ENCODE measurements at places on chromosomes 12 and 14.

DNA sequence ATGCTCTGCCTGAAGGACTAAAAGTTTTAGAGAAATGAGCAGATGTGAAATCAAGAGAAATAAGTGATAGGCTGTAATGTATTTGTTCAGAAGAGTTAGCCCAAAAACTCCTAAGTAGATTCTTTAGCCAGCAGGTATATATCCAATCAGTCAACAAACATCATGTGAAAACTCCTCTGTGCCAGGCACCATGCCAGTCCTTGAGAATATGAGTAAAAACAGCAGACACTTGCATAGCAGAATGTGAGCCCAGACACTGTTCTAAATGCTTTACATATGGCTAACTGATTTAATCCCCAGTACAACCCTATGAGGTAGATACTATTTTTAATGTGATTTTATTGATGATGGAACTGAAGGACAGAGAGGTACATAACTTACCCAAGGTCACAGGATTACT lies 329.8 kb downstream of the PAWR start:
- DNase-seq = no peak
- no peaks in the 10 kb centered on the region for H3K27me3 ChIP-seq
- no peak overlapping the region for H3K27ac ChIP-seq
- no peaks in the 10 kb centered on the region for H3K4me1 ChIP-seq

DNA sequence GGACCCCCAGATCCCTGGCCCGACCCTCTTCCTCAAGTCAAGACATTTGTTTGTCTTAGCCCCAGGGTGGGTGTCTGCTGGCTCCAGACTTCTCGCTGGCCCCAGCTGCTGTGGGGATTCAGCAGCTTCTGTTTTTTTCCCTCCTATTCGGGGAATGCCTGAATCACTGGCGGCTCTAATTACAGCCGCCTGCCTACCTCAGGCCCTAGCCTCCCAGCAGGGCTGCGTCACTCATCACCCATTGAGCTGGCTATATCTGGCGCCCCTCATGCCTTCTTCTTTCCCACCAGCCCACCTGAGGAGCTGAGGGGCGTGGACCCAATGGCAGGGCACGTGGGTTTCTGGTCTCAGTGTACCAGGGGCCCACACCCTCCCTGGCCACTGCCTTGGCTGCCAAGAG lies 10.1 kb downstream of the KRT80 start:
- H3K27me3 ChIP-seq = no peaks in the 10 kb centered on the region
- no peak for DNase-seq

GRCh38 chr12:97784904-97785303 lies 322.3 kb downstream of the RMST start:
- no peaks in the 10 kb centered on the region for H3K4me1 ChIP-seq
- H3K27me3 ChIP-seq = no peaks in the 10 kb centered on the region
- no peaks in the 10 kb centered on the region for H3K36me3 ChIP-seq

DNA sequence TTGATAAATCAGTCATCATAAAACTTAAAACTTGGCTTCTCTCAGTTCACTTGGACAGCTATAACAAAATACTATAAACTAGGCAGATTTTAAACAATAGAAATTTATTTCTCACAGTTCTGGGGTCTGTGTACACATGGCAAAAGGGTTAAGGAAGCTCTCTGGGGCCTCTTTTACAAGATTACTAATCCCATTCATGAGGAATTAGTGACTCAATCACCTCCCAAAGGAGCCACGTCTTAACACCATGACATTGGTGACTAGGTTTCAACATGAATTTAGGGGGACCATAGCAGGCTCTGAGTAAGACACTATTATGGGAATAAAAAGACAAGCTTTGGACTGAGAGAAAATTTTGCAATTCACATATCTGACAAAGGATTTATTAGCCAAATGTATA lies 436.5 kb downstream of the PDZRN4 start:
- H3K27ac ChIP-seq = no peak overlapping the region
- H3K27me3 ChIP-seq = no peaks in the 10 kb centered on the region
- no peak for DNase-seq
- H3K36me3 ChIP-seq = no peaks in the 10 kb centered on the region
- no peaks in the 10 kb centered on the region for H3K4me1 ChIP-seq

GRCh38 chr12:6276956-6277620 lies 33.4 kb upstream of the PLEKHG6 start:
- no peak for DNase-seq
- peaks cover 29% of the 10 kb centered on the region for H3K4me1 ChIP-seq
- no peaks in the 10 kb centered on the region for H3K36me3 ChIP-seq

GRCh38 chr12:132322206-132323132 lies 6.9 kb downstream of the GALNT9 start:
- no peaks in the 10 kb centered on the region for H3K36me3 ChIP-seq
- no peak overlapping the region for H3K27ac ChIP-seq
- no peak for DNase-seq
- H3K4me3 ChIP-seq = no peak overlapping the region
- H3K4me1 ChIP-seq = peaks cover 7% of the 10 kb centered on the region

GRCh38 chr12:19646599-19646998 lies 207.3 kb downstream of the AEBP2 start:
- H3K4me1 ChIP-seq = no peaks in the 10 kb centered on the region
- H3K36me3 ChIP-seq = no peaks in the 10 kb centered on the region
- no peak overlapping the region for H3K27ac ChIP-seq
- no peak overlapping the region for H3K4me3 ChIP-seq
- no peak for DNase-seq
